Left ventricle myocardium inferior (tissue), 1 donor: ENCODE measurements at places on chromosomes 6 and 20. TPM values are rescaled to one million over a fixed set of nuclear protein-coding genes. Genes with fewer than 3 reads are reported as not detected.

GRCh38 chr6:1689141-1689540 is 79.4 kb downstream of the FOXC1 start:
- no peak overlapping the region for H3K27ac ChIP-seq
- H3K4me1 ChIP-seq: peaks cover 16% of the 10 kb centered on the region
- no peak overlapping the region for H3K4me3 ChIP-seq
- H3K27me3 ChIP-seq: no peaks in the 10 kb centered on the region

Gene POLH
- total RNA-seq: 7.9 TPM

DNA sequence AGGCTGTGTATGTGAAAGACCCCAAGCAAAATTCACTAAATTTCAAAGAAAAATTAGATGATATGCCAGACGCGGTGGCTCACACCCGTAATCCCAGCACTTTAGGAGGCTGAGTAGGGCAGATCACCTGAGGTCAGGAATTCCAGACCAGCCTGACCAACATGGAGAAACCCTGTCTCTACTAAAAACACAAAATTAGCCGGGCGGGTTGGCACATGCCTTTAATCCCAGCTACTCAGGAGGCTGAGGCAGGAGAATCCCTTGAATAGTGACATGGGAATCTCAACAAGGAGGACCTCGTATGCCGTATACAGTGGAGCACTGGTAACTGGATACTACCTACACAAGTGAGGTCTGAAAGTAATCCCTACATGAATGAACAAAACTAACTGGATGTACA is 92.7 kb upstream of the JARID2 start:
- DNase-seq: no peak
- H3K27ac ChIP-seq: no peak overlapping the region
- no peaks in the 10 kb centered on the region for H3K36me3 ChIP-seq

Gene GTSF1L
- total RNA-seq: not detected

DNA sequence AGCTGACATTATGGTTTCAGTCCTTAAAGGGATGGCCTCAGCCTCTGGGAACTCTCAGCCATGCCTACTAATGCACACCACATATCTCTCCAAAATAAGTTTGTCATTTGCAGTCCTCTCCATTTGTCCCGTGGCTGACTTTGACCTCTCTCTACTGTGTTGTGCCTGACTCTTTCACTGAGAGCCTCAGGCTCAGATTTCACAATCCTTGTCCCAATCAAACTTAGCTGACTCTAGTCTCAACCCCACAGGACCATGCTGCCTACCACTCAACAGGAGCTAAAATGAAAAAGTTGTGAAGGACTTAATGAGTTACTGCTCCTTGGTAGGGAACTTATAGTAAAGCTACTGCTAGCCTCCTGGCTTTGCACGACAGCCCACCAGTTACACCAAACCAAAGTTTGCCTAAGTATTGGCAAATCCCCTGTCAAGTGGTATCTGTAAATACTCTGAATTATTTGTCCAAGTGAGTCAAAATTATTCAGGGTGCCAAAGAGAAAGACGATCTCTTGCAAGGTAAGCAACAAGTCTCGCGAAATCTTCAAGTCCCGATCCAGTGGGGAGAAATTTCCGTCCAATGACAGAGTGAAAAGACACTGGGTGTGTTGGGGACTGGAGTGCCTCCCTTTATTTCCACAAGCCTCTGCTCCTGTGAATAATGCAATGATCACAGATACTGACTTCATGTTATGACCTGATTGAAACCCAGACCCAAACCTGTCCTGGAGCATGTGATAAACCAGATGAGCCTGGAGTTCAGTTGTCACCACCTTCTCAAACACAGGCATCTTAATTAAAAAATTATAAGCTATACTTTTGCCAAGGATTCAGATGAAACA is 124.4 kb upstream of the FOXQ1 start:
- no peak overlapping the region for H3K27ac ChIP-seq
- H3K36me3 ChIP-seq: no peaks in the 10 kb centered on the region
- H3K4me3 ChIP-seq: no peak overlapping the region
- no peak for DNase-seq

DNA sequence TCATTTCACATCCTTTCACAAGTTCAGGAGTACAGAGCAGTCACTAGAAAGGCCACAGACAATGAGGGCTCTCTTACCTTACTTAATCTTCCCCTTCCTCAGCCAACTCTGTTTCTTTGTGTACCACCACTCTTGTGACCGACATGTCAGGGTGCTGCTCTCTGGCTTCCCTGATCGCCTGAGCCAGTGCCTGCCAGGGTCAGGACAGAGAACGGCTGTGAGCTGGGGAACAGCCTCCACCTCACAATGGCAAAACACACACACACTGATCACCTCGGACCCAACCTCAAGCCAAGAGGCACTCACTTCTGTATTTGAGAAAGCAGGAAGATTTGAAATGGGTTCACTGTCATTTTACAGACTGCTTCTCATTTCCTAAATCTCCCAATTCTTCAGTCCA is 30.8 kb downstream of the SMLR1 start:
- peaks cover 59% of the 10 kb centered on the region for H3K36me3 ChIP-seq
- peaks cover 7% of the 10 kb centered on the region for H3K4me1 ChIP-seq
- no peaks in the 10 kb centered on the region for H3K27me3 ChIP-seq

Gene NR2E1
- total RNA-seq: not detected

Gene ACTL10
- total RNA-seq: 0.22 TPM

GRCh38 chr20:57199656-57200405 is 66.6 kb downstream of the BMP7 start:
- H3K4me1 ChIP-seq: peaks cover 11% of the 10 kb centered on the region
- H3K27me3 ChIP-seq: peaks cover 23% of the 10 kb centered on the region
- H3K4me3 ChIP-seq: no peak overlapping the region
- H3K36me3 ChIP-seq: no peaks in the 10 kb centered on the region
- no peak for DNase-seq

DNA sequence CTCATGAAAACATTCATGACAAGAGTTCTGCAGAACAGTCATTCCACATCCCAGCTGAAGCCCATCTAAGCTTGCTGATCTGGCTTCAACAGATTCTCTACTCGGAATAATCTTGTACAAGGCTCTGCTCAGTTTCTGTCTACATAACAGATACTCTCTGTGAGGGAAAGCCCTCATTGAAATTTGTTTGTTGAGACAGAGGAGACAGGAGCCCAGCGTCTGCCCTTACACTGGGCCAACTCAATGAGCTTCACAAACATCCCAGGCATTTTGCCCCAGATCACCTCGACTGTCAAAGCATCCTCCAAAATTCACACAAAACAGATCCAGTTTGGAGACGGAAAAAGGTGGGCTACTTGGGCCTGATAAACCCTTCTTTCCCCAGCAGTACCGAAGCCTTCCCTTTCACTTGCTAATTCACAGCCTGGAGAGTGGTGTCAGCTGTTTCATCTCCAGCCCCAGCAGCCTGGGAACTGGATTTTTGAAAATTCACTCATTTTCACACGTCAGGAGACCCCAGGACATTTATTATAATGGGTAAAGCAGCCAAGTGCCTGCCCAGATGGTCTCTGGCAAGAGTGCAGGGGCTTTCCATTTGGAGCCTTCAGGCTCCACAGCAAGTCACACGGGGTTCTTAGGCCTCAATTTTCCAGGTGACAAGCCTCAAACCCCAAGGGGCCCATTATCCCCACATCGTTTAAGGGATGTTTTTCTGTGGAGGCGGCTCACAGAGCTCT is 7.3 kb downstream of the CCDC167 start:
- DNase-seq: no peak
- H3K4me3 ChIP-seq: no peak overlapping the region
- H3K27ac ChIP-seq: no peak overlapping the region
- H3K4me1 ChIP-seq: peaks cover 46% of the 10 kb centered on the region
- no peaks in the 10 kb centered on the region for H3K36me3 ChIP-seq

DNA sequence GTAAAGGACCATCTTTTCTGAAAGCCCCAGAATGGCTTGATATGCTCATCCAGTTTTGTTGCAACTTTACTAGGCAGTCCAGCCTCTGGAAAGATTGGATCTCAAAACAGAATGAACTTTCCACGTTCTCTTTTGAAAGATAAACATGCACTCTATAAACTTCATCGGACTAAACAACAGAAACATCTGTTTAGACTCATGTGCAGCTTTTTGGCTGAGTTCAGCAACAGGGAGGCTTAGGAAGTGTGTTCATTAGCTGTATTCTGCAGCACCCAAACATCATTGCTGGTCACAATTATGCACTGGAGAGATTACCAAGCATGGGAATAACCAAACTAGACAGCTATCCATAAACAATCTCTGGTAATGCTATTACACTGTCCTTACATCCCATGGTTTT is 180.5 kb downstream of the TENT5A start:
- H3K36me3 ChIP-seq: no peaks in the 10 kb centered on the region
- H3K4me1 ChIP-seq: peaks cover 39% of the 10 kb centered on the region
- no peaks in the 10 kb centered on the region for H3K27me3 ChIP-seq
- H3K4me3 ChIP-seq: no peak overlapping the region

Gene FAM162B
- 3.5 TPM for total RNA-seq

Gene HCK
- total RNA-seq: 4.3 TPM

- peaks cover 33% of the 10 kb centered on the region for H3K4me1 ChIP-seq
- H3K27ac ChIP-seq: peak overlapping the region; percentile 30
- no peak overlapping the region for H3K4me3 ChIP-seq
- no peaks in the 10 kb centered on the region for H3K27me3 ChIP-seq
- no peak for DNase-seq
Measured at GRCh38 chr20:58992911-58993310, 11.9 kb downstream of the NELFCD start.

DNA sequence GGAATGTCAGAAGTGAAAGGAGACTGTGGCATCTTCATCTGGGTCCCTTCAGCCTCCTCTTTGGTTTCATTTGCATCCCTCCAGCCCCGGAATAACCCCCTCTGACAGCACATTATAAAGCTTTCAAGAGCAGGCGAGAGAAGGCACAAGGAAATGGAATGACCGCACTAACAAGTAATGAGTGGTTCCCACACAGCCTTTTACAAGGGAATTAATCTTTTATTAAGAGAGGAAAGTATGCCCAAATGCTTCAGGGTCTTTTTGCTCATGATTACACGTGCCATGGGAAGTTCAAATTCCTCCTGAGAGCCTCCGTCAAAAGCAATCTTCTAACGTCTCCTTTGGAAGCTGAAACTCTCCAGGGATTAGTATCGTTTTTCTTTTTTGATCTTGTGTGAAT is 347.0 kb downstream of the BTBD3 start:
- DNase-seq: no peak
- H3K4me1 ChIP-seq: no peaks in the 10 kb centered on the region
- H3K27ac ChIP-seq: no peak overlapping the region
- H3K27me3 ChIP-seq: no peaks in the 10 kb centered on the region
- no peak overlapping the region for H3K4me3 ChIP-seq

GRCh38 chr20:2942439-2942838 is 69.2 kb downstream of the PTPRA start:
- H3K4me3 ChIP-seq: no peak overlapping the region
- H3K36me3 ChIP-seq: no peaks in the 10 kb centered on the region
- no peaks in the 10 kb centered on the region for H3K27me3 ChIP-seq
- no peak for DNase-seq
- H3K27ac ChIP-seq: no peak overlapping the region
